ENCODE measurements at places on chromosomes 1 and 21. TPM values are rescaled to one million over a fixed set of nuclear protein-coding genes. Genes with fewer than 3 reads are reported as not detected.

- DNase-seq, result no peak
- H3K36me3 ChIP-seq, result no peaks in the 10 kb centered on the region
These were observed 27.6 kb upstream of the MARK1 start for GRCh38 chr1:220500372-220500771.

- H3K4me1 ChIP-seq, result no peaks in the 10 kb centered on the region
- no peak overlapping the region for H3K27ac ChIP-seq
- no peak for DNase-seq
- H3K27me3 ChIP-seq, result no peaks in the 10 kb centered on the region
- H3K4me3 ChIP-seq, result no peak overlapping the region
- H3K36me3 ChIP-seq, result no peaks in the 10 kb centered on the region
These were observed 219.3 kb downstream of the C1orf94 start for GRCh38 chr1:34396042-34396441.

Gene CFAP298
- 22.1 TPM for total RNA-seq

GRCh38 chr1:204045430-204045829 lies 27.5 kb upstream of the SOX13 start:
- H3K27me3 ChIP-seq, result no peaks in the 10 kb centered on the region
- peaks cover 20% of the 10 kb centered on the region for H3K4me1 ChIP-seq
- DNase-seq, result no peak
- H3K36me3 ChIP-seq, result no peaks in the 10 kb centered on the region

- H3K4me1 ChIP-seq, result no peaks in the 10 kb centered on the region
- H3K4me3 ChIP-seq, result no peak overlapping the region
- DNase-seq, result no peak
- no peaks in the 10 kb centered on the region for H3K27me3 ChIP-seq
These were observed 32.2 kb upstream of the GADD45A start for GRCh38 chr1:67652800-67653199.

GRCh38 chr1:45488666-45489377 lies 2.1 kb downstream of the TESK2 start:
- no peaks in the 10 kb centered on the region for H3K27me3 ChIP-seq
- no peak for DNase-seq
- H3K27ac ChIP-seq, result no peak overlapping the region
- H3K36me3 ChIP-seq, result no peaks in the 10 kb centered on the region
- H3K4me3 ChIP-seq, result no peak overlapping the region
- H3K4me1 ChIP-seq, result peaks cover 24% of the 10 kb centered on the region

GRCh38 chr1:82517586-82517985 lies 716.9 kb downstream of the ADGRL2 start:
- H3K4me1 ChIP-seq, result no peaks in the 10 kb centered on the region
- no peak for DNase-seq
- H3K36me3 ChIP-seq, result no peaks in the 10 kb centered on the region
- no peak overlapping the region for H3K27ac ChIP-seq
- H3K27me3 ChIP-seq, result no peaks in the 10 kb centered on the region

Gene GALE
- total RNA-seq, result 12.3 TPM

DNA sequence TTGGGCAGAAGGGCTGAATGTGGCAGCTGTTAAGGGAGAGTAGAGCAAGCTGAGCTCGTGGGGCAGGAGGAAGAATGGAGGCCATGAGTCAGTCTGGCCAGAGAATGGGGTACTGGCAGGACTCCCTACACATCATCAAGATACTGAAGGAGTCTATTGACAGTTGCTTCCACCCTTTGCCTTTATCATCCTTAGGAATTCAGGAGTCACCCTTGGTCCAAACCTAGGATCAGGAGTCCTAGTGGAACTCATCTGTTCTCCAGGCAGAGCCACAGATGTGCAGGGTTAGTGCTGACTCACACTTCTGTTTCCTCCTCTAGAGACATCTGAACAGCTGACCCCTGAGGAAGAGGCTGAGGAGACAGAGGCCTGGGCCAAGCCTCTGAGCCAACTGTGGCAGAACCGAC lies 18.7 kb upstream of the ST3GAL3 start:
- no peak overlapping the region for H3K27ac ChIP-seq
- H3K4me1 ChIP-seq, result peaks cover 6% of the 10 kb centered on the region
- no peak for DNase-seq
- peaks cover 93% of the 10 kb centered on the region for H3K36me3 ChIP-seq

DNA sequence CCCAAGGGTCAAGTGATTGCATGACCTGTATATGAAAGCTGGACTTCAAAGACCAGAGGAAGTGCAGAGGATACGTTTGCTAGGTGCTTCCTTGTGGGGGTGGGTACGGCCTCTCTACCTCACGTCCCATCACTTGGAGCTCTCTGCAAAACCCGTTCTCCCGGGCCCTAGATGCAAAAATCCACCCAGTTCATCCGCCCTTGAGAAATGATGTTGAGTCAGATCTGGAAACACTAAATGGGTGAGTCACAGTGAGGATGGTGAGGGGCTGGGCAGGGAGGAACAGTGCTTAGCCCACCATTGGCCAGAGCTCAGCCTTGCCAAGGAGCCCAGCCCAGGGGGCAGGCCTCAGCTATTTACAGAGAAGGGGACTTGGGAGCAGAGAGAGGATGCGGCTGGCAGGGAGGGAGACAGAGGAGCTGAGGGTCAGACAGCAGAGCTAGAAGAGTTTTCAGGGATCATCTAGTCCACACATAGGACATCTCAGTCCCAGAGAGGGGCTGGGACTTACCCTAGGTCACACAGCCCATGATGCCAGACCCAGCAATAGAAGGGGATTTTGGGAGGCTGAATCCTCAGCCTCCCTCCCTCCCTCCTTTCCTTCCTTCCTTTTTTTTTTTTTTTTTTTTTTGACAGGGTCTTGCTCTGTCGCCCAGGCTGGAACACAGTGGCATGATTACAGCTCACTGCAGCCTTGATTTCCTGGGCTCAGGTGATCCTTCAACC lies 14.6 kb downstream of the ARHGEF10L start:
- H3K27ac ChIP-seq, result peak overlapping the region; percentile 66
- DNase-seq, result no peak
- H3K27me3 ChIP-seq, result no peaks in the 10 kb centered on the region
- peaks cover 63% of the 10 kb centered on the region for H3K4me1 ChIP-seq
